Activated CD4-positive, alpha-beta T cell treated with anti-CD3 and anti-CD28 coated beads, Interleukin-2, amount 50 U/mL, for 48 hours (primary cell): ENCODE measurements at places on chromosomes 11 and 22.

- no peak for DNase-seq
These were observed 41.2 kb upstream of the KLHL35 start for GRCh38 chr11:75474240-75474639.

GRCh38 chr11:9015677-9016076 is 11.9 kb upstream of the NRIP3 start:
- peak; percentile 64 for DNase-seq

GRCh38 chr11:27108809-27109208 is 68.2 kb downstream of the BBOX1 start:
- DNase-seq, result no peak

- DNase-seq, result no peak
These were observed 36.8 kb downstream of the BRD1 start for GRCh38 chr22:49790912-49791311.

- peak; percentile 7 for DNase-seq
These were observed 44.1 kb downstream of the MACROD1 start for GRCh38 chr11:64121663-64122410.

DNA sequence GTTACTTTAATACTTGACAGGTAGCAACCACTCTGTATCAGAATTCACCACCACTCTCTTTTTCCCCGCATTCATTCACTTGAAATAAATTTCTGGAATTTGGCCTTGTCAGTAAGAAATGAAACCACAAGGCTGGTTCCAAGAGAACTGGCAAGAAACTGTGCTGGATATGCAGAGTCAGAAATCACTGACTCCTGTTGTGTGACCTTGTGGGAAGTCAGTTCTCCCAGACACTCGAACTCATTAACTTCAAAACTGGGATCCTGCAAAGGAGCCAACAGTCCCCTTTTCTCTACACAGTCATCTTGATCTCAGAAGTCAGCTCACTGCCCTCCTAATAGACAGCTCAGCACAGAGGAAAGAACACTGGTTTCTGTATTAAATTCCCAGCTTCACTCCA is 142.7 kb downstream of the LRRC4C start:
- no peak for DNase-seq

- no peak for DNase-seq
These were observed 1083.2 kb upstream of the CNTN5 start for GRCh38 chr11:97937501-97937900.
